HepG2 (cell line): ENCODE measurements at places on chromosomes 3 and 15. TPM values are rescaled to one million over a fixed set of nuclear protein-coding genes. Genes with fewer than 3 reads are reported as not detected.

IL17RE gene
- 24.1 and 36.3 TPM in 2 replicates for polyA plus RNA-seq

RLBP1 gene
- polyA plus RNA-seq = 0.07 and 0.22 TPM in 2 replicates

DNA sequence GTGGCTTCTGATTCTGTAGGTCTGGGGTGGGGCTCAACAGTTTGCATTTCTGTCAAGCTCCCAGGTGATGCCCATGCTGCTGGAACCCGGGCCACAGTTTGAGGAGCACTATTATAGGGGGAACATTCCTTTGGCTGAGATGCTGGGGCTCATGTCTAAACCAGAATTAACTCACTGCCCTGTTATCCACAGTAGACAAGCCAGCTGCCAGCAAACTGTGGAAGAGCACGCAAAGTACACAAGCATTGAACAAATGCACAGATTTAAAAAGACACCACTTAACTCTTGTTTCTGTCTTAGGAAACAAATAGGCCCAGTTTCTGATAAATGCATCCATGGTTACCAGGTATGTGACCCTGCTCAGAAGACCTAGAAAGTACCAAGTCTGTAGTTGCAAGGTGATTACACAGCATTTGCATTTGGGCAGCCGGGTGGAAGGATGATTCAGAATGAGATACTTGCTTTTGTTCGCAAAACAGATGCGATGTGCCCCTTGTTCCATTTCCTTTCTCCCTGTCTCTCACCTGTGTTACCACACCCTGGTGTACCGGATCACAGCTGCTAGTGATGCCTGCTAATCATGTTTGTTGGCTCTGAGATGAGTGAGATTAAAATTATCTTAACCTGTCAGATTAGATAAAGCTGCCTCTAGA, 12.4 kb downstream of the GYG1 start:
- H3K36me3 ChIP-seq = peaks cover 12% of the 10 kb centered on the region; the same call in 2 of the 3 replicates
- H3K4me3 ChIP-seq = no peak overlapping the region
- H3K27me3 ChIP-seq = no peaks in the 10 kb centered on the region
- H3K4me1 ChIP-seq = peaks cover 10% of the 10 kb centered on the region; the same call in 1 of the 2 replicates

DNA sequence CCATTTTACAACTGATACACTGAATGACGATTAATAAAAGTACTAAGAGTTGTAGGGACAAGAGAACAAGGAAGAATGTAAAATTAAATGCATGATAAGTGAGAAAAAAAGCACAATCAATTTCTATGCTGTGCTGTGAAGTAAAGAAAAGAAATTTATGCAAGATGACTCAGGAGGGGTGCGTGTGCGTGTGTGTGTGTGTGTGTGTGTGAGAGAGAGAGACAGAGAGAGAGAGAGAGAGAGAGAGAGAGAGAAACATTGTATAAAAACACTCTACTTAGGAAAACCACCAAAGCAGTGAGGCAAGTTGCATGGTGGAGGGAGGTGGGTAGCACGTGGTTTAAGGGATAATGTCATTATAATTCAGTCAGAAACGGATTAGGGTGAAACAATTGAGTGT, 580.8 kb upstream of the ALCAM start:
- no peaks in the 10 kb centered on the region for H3K36me3 ChIP-seq
- H3K4me3 ChIP-seq = no peak overlapping the region
- no peak for DNase-seq

DNA sequence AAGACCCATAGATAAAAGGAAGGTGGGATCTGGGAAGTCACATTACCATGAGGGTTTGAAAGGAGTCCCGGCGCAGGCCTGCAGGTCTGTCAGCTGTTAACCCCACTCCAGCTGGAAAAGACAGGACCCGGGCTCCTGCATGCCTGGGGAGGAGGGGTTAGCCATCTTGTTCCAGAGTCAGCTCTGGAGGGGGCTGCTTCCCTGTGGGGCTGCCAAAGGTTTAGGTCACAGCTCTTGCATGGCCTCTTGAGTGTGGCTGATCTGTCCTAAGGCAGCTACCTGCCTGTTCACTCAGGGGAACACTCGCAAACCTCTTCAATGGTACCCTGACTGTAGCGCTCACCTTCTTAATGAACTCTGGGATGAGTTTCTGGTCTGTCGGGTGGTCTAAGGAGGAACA, 104.5 kb downstream of the RFTN1 start:
- H3K4me1 ChIP-seq = no peaks in the 10 kb centered on the region
- no peak overlapping the region for H3K4me3 ChIP-seq
- no peaks in the 10 kb centered on the region for H3K36me3 ChIP-seq
- H3K27ac ChIP-seq = no peak overlapping the region
